ENCODE measurements at places on chromosomes 4 and X. TPM values are rescaled to one million over a fixed set of nuclear protein-coding genes. Genes with fewer than 3 reads are reported as not detected.

Gene CCKAR
- not detected for total RNA-seq

GRCh38 chr4:56245547-56246232 is 141.6 kb downstream of the AASDH start:
- no peak for DNase-seq

Gene RASGEF1B
- total RNA-seq = 2.5 TPM

DNA sequence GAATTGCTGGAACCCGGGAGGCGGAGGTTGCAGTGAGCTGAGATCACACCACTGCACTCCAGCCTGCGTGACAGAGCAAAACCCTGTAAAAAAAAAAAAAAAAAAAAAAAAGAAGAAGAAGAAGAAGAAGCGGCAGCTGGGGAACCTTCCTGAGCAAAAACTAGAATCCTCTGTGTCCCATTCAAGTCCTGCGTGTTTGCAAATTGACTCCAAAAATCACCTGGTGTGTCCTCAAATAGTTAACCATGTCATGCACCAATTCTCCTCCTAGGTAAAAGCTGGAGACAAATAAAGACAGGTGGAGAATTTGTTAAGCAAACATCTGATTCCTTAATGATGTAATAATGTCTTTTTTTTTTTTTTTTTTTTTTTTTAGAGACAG is 31.9 kb upstream of the ASMTL start:
- no peak for DNase-seq

Gene AMTN
- total RNA-seq = not detected

GRCh38 chr4:40228497-40229365 is 31.9 kb downstream of the RHOH start:
- no peak for DNase-seq

GRCh38 chr4:100926039-100926717 is 408.4 kb upstream of the EMCN start:
- no peak for DNase-seq

Gene KCTD8
- total RNA-seq = not detected

Gene UGT2B15
- not detected for total RNA-seq

GRCh38 chr4:125187226-125188176 is 127.3 kb upstream of the FAT4 start:
- no peak for DNase-seq

DNA sequence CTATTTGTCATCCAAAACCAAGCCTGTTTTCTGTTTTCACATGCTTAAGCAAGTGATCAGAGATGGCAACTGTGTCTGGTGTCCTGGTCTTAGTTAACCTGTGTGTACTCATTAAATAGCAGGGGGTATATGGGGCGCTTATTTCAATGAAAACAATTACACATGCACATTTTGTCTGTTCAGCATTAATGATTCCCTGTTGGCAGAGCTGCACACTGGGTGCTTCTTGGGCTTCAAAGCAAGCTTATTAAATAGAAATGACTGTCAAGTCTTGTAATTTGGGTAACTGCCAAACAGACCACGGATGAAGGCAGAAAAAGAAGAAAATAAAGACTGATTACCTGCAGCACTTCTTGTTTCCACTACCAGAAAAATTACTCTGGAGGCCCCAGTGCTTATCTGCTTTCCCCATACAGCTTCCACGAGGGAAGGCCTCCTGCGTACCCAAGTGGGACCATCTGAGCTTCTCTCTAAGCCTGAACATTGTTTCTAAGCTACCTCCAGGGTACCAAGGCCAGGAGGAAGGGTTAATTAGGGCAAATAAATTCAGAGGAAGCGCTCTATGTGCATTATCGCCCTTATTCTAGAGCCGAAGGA is 107.2 kb upstream of the TBL1X start:
- DNase-seq = no peak

- DNase-seq = no peak
These were observed 40.1 kb downstream of the TET2 start for GRCh38 chr4:105186701-105187161.

Gene CPLX1
- not detected for total RNA-seq

DNA sequence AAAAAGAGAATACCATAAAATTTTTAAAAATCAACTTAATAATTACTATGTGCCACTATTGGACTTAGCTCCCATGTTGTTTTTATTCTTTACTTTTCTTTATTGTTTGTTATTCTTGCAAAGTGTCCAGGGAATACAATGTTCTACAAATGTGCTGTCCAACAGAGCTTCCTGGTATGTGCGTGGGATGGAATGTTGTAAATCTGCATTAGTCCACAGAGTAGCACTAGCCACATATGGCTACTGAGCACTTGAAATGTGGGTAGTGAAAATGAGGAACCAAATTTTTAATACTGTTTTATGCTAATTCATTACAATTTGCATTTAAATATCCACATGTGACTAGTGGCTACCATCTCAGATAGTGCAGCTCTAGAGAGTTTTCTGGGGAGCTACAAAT is 14.3 kb upstream of the CORIN start:
- DNase-seq = no peak

DNA sequence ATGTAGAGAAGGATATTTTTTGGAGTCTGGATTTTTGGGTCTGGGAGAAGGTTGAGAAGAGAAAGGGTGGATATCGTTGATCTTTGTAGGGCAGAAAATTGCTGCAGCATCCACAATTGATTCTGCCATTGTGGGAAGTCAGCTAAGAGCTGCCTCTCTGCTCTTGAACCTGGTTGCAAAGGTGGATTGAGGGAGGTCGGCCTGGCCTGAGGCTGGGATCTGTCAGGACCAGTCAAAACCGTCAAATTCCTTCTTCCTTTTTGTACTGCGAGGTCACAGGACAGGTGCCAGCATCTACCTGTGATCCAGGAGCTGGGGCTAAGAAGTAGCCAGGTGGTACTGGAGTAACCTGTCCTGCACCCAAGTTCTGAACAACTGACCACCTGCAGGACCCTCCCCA is 93.7 kb downstream of the SHOX start:
- no peak for DNase-seq

DNA sequence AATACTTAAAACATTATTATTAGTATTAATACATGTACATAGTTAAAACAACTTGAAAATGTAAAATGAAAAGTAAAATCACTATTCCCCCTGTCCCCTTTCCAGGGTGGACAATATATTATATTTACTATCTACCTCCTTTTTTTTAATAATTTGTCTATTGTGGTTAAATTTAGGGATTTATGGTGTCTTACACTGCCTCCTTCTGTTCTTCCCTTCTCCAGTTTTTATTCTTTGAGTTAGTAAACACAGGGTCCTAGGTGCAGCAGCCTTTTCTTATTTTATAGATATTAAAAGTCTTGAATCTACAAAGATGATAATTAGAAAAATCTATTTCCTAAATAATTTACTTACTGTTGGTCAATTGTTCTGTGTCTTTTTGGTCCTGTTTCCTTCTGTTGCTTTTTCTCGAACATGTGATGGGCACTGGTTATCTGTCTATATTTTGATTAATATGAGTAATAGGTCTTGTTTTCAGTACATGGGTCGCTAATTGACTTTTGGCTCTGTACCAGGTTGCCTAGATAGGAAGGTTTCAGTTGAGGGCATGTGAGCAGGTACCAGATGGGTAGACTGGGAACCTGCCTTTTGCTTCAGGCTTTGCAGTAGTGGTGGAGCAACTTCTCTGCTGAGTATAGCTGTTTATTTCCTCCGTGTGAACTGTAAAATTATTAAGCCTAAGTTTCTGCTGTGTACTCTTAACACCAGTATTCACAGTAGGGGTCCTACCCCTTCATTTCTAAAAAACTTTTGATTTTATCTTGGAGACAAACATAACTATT is 1.1 kb downstream of the NUDT9 start:
- no peak for DNase-seq

GRCh38 chrX:18575744-18576143 is 96.2 kb downstream of the RS1 start:
- DNase-seq = no peak

- DNase-seq = no peak
These were observed 55.5 kb upstream of the MAGED1 start for GRCh38 chrX:51837921-51838320.

All from chondrocyte (in vitro differentiated cells).